NCI-H510A (cell line): ENCODE measurements at places on chromosomes 6 and 20.

DNA sequence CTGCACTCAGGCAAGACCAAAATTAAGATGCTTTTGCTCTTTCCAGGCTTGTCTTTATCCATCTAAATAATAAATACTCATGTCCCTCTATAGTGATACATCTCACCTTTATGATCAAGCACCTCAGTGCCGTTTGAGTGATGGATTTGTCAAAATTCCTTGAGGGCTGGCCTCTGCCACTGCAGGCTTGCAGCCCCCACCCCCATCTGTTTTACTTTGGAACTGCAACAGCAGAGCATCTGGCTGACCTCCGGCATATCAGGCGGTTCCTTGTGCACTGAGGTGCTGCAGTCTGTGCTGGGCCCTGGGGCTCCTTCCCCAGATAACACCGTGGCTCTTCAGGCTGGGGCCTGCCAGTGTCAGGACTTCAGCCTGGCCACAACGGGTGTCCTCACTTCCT lies 386.9 kb downstream of the CDH26 start:
- DNase-seq, result no peak

- no peak for DNase-seq
Measured at GRCh38 chr20:57097245-57097915, 169.1 kb downstream of the BMP7 start.

- no peak for DNase-seq
Measured at GRCh38 chr20:35690265-35690664, 8.9 kb downstream of the NFS1 start.

GRCh38 chr6:89194559-89194958 lies 22.6 kb downstream of the GABRR1 start:
- no peak for DNase-seq

- DNase-seq, result no peak
Measured at GRCh38 chr20:20737158-20737557, 24.7 kb upstream of the RALGAPA2 start.
